Esophagus squamous epithelium (tissue), 5 donors: ENCODE measurements at places on chromosomes 1 and 21.

GRCh38 chr21:33458861-33459260 is 20.9 kb downstream of the TMEM50B start:
- no peak for DNase-seq

DNA sequence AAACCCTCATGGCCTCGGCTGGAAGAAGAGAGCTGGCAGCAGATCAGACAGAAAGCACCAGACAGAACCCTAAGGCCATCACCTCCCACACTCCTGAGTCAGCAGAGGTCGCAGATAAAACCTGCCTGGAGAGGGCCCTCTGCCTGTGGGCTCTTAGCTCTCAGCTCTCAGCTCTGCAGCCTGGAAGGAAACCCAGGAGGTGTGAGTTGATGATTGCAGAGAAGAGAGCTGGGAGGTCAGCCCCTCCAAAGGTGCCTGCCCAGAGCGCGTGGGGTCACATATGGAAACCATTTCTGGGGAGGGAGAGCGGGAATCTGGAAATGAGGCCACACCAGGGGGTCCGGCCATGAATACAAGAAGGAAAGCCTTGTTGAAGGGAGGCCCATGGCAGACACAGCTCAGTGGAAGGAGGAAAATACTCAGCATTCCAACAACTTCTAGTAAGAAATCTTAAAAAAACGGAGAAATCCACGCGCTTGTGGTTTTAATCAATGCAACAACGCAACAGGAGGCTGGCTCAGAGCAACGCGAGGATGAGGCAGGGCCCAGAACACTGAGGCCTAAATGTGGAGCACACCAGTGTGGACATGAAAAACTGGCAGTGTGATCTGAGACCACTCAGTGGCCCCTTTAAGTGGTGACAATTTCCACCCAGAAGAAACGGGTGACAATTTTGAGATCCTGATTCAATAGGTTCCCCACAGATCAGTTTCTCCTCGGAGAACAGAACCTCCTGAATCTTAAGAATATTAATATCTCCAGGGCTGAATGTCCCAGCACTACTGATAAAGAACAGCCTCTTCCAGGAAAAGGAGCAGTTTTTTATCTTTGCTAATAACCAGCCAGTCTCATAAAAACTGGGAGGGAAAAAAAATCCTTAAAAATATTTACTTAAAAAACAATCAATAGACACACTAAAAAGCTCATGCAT is 45.7 kb downstream of the PSMG1 start:
- no peak for DNase-seq

- DNase-seq: no peak
Observed at GRCh38 chr1:44013949-44014348, 17.3 kb downstream of the SLC6A9 start.

DNA sequence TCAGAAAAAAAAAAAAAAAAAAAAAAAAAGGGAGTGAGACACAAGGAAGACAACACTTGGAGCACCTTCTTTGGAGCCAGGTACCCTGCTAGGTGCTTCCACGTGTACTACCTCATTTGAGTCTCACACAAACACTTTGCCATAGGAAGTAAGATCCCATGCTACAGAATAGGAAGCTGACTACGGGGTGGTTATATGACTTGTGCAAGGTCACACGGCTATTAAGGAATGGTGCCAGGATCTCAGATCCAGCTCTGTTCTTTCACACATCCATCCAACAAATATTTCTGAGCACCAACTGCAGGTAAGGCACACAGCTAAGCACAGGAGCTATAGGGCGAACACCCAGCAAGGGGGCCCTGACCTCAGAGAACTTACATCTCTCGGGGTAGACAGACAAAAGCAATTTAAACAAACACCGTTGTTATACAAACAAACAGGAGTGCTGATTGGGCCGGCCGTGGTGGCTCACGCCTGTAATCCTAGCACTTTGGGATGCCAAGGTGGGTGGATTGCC is 22.4 kb downstream of the PTAFR start:
- DNase-seq: no peak

- DNase-seq: no peak
Observed at GRCh38 chr21:16308269-16308668, 578.5 kb downstream of the USP25 start.

- DNase-seq: no peak
Observed at GRCh38 chr1:48947761-48948537, 171.3 kb upstream of the BEND5 start.

DNA sequence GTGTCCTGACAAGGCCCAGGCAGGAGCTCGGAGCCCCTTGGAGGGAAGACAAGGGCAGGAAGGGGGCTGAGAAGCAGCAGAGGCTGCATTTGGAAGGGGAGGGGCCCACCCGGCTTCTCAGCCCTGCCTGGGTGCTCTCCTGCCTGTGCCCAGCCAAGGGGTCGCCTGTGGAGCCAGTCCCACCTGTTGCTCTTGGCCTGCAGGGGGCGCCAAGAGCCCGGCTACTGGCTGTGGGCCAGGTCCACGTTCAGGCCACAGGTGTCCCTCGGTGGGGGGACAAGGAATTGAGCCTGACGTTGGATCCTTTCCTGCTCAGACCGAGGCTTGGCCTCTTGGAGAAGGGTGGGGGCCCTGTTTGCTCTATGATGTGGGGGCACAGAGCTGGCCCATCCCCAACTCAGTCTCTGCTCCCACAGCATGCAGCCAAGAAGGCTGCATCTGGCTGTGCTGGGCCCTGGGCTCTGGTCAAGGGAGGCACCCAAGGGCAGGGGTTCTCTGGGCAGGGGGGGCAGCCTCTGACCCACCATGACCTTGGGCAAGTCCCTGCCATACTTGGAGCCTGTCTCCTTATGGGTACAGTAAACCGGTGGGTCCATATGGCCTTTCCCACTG is 10.9 kb downstream of the WNT4 start:
- DNase-seq: no peak

- DNase-seq: no peak
Observed at GRCh38 chr1:220184506-220184905, 87.7 kb downstream of the RAB3GAP2 start.

- no peak for DNase-seq
Observed at GRCh38 chr1:40386359-40386723, 12.8 kb downstream of the SMAP2 start.

DNA sequence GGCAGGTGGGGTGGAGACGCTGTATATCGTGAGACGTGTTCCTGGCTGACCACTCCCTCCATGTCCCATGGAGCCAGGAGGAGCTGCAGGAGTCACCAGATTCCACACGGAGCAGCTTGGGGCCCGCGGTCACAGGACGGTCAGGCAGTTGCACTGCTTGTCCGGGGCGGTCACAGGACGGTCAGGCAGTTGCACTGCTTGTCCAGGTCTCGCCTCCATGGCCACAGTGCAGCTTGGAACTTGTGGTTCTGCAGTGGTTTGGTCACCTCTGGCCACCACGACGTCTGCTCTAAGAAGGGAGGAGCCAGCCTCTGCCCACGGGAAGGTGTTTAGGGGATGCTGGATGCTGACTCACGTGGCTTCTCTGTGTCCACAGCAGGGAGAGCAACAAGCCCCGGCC is 33.0 kb downstream of the SLX9 start:
- DNase-seq: no peak

- DNase-seq: no peak
Observed at GRCh38 chr1:63041660-63042059, 257.7 kb downstream of the ATG4C start.

- no peak for DNase-seq
Observed at GRCh38 chr1:214550013-214550856, 1.2 kb downstream of the PTPN14 start.

- no peak for DNase-seq
Observed at GRCh38 chr1:228415853-228416216, 826 bp downstream of the TRIM17 start.

- no peak for DNase-seq
Observed at GRCh38 chr21:42107177-42107880, 36.2 kb downstream of the UMODL1 start.

DNA sequence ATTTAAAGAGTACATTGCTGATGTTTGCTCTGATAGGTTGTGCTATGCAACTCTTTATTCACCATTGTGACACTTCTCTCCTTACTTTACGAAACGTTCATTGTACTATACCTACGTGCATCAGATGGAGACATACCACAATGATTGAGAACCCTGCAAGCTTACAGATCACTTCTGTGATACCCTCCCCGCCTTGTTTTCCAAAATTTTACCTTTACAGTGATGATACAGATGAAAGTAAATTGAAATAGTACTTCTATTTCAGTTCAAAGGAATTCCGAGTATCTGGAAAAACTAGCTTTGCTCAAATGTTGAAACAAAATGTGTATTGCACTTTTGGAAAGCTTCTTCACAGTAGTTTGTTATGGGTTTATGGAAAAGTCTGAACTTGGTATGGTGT is 3.3 kb downstream of the OR14K1 start:
- DNase-seq: no peak

DNA sequence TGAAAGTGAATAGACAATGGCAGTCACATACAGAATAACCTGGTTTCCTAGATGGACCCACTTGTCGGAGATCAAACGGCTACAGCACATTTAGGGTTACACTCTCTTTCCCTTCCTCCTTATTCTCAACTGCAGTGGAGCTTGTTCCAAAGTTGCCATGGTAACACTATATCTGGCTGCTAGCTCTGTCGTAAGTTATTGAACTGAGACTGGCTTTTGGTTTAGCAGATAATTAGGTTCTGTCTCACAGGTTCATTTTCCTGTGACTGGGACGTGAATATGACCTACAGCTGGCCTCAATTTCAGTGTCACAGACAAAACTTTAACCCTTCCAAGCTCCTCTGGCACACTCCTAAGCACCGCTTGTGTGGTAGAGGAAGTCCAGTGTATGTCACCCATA is 875.8 kb downstream of the USP25 start:
- DNase-seq: no peak

DNA sequence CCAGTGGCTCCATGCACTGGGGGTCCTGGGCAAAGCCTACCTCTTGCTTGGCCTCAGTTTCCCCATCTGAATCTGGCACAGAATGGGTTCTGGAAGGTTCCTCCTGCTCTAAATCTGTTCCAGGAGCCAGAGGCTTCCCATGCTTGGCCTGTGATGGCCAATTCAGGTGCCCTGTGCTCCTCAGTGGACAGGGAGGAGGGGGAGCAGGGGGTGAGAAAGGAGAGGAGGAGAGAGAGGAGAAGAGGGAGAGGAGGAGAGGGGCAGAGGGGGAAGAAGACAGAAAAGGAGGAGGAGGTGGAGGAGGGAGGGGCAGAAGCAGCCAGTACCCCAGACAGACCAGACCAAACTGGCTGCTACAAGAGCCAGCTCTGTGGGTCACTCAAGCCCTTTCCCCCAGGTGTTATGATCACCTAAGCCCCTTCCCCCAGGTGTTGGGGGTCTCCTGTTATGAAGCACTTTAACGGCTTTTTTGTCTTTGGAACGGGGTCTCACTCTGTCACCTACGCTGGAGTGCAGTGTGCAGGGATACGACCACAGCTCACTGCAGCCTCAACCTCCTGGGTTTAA is 43.7 kb downstream of the TRIM11 start:
- DNase-seq: no peak

GRCh38 chr1:3879099-3879498 is 21.0 kb downstream of the C1orf174 start:
- no peak for DNase-seq

GRCh38 chr1:26081267-26082019 is 14.0 kb upstream of the TRIM63 start:
- DNase-seq: no peak

DNA sequence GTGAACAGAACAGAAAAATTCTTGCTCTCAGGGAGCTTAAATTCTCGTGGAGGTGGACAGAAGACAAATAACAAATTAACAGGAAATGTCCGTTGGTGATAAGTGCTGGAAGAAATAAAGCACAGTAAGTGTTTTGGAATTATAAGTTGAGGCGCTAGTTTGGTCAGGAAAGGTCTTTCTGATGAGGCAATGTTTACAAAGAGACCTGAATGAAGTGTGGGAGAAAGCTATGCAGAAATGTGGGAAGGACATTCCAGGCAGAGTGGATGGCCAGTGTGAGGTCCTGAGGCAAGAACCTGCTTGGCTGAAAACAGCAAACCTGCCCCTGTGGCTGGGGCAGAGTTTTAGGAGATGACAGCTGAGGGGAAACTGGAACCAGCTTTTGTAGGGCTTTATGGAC is 23.3 kb downstream of the NGF start:
- DNase-seq: no peak

DNA sequence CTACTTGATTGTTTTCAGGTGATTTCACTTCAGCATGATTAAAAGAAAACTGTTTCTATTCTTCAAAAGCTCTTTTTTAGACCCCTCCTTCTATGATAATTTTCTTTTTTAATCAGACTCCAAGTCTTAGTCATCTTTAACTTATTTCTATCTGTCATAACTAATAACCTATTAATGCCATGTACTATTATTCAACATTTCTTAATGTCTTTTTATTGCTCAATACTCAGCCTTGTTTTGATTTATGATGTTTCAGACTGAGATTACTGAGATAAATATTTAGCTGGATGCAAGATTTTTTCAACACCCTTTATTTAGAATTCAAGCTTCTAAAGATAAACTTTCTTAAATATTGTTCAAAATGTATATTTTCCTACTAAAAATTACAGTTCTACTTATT is 53.6 kb downstream of the ATP6V1G3 start:
- no peak for DNase-seq

DNA sequence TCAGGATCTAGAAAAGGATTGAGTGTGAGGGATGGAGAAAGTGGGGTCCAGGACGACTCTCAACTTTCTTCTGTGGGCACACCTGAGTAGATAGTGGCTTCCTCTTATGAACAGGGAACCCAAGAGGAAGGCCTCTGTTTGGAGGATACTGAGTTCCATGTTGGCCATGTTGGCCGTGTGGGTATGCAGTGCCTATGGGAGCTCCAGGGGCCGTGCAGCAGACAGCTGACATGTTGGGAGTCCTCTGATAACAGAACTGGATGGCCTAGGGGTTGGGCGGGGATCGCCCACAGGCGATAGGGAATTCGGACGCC is 43.0 kb downstream of the TMEM53 start:
- no peak for DNase-seq

DNA sequence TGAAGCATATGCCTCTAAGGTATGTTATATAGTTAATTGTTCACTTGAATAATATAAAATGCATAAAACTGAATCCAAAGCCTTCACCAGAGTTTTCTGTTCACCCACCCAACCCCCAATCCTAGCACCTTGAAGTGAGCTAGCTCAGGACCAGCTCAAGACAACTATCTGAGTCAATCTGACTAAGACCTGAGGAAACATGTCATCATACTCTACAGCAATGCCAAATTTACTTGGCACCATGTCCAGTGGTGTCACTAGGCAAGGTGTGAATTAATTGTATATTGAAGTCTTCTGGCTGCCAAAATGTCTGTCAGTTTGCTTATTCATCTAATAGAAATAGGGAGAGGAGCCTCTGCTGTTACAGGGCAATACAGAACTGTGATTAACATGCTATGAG is 3.8 kb downstream of the DNASE2B start:
- DNase-seq: no peak

DNA sequence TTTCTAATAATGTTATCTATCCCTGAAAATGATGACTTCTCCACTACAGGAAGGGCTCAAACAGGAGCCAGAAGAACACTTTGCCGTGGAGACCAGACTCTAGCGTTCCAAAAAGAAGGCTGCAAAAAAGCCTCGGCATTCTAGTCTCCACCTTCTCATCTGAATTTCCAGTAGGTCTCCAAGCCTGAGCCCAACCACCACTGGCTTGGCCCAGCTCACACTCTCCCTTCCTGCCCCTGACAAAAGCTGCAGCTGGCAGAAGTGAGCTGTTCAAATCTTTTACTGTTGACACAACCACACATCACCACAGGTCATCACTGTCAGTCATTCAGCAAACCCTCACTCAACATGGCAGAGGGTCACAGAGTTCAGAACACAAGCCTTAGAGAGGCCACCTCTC is 69.3 kb downstream of the CAMK2N1 start:
- DNase-seq: no peak

GRCh38 chr21:41446586-41446985 is 20.5 kb downstream of the MX1 start:
- DNase-seq: no peak

GRCh38 chr1:244969355-244970235 is 105.3 kb upstream of the HNRNPU start:
- DNase-seq: peak; percentile 33
